Foreskin keratinocyte (primary cell): ENCODE measurements at places on chromosomes 3 and 15.

DNA sequence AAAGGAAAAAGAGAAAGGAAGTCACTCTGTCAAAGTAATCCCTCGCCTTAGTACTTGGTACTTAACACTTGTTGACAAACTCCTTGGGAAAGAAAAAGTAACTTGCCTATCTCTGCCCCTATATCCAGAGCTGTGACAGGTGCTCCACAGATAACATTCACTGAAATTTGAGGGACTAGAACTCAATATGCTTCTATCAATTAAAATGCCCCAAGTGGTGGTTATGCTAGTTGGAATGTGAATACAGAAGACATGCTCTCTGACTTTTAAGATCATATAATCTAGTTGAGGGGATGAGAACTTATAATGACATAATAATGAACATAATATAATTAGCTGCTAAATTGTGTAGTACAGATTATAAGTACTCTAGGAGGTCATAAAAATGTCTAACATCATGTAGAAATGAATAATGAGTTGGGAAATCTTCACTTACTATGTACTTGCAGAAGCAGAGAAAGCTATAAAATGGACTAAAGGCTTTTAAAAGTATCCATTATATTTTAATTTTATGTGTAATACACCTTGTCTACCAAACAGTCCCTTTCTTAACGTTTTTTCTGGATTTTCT, 153.1 kb upstream of the CCDC54 start:
- DNase-seq = no peak

- no peak for DNase-seq
These were observed 29.2 kb upstream of the OR5K1 start for GRCh38 chr3:98433764-98434163.

DNA sequence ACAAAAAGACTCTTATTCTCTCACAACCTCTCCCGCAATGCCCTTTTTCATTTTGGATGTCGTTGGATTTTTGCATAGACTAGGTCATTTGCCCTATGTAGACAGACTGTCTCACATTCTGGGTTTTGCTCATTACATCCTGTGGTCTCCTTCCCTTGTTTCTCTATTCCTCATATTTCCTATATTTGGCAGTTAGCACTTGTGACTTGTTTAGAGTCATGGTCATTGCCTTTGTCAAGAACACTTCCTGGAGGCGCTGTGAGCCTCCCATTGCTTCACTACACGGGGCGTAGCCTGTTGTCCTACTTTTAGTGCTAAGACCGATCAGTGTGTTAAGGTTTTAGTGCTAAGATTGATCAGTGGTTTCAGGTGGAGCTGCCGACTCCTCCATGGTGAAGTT, 16.1 kb upstream of the TATDN2 start:
- no peak for DNase-seq

GRCh38 chr3:37527361-37527760, 334.3 kb upstream of the CTDSPL start:
- DNase-seq = no peak

DNA sequence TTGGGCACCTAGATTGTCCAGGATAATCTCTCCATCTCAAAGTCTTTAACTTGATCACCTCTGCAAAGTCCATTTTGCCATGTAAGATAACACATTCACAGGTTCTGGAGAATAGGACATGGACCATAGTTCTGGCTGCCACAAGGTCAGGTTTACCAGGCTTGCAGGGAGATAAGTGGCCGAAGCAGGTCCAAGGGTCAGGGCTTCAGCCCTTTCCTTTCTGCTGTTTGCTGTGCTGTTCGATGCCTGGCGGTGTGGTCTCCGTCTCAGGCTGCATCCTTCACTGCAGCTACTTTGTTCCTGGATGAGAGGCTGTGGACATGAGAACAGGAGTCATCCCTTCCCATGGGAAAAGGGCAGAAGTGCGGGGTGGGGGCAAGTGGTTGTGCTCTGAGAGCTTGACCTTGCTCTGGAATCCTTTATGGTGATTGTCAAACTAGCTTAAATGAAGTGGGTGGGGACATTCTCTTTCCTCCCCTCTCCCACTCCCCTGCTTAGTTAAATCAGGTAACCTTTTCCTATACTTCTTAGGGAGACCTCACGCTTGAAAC, 320.2 kb upstream of the C2CD4B start:
- no peak for DNase-seq

GRCh38 chr15:54567408-54568035, 589.3 kb downstream of the UNC13C start:
- DNase-seq = no peak

- no peak for DNase-seq
These were observed 60.7 kb downstream of the PIAS1 start for GRCh38 chr15:68114840-68115239.

DNA sequence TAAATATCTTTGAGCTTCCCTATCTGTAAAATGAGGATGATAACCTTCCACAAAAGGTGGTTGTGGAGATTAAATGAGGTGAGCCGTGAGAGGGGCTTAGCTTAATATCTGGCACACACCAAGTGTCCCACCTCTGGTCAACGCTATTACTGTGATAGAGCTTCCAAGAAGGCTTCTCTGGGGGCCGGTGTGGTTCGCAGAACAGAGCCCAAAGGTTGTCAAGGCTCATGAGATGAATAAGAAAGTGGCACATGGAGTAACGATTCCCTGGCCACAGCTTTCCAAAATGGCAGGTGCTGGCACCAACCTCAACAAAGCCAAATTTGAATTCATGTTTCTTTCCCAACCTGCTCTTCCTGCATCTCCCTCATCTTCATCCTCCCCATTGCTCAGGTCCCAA, 10.4 kb downstream of the KY start:
- no peak for DNase-seq

DNA sequence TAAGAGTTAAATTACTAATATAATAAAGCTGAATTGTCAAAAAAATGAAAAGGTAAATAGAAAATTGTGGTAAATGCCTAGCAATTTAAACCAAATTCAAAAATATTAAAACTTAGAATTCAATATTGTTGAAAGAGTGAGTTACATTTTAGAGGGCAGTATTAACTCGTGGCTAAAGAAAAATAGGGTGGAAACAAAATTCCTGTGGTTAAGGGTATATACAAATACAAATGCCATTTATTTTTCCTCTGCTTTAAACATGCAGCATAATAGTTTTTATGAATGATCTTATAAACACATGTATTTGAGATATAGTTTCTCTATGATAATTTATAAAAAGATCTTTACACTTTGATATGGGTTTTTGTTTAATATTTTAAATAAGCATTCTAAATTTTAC, 79.0 kb downstream of the NEDD4 start:
- no peak for DNase-seq

DNA sequence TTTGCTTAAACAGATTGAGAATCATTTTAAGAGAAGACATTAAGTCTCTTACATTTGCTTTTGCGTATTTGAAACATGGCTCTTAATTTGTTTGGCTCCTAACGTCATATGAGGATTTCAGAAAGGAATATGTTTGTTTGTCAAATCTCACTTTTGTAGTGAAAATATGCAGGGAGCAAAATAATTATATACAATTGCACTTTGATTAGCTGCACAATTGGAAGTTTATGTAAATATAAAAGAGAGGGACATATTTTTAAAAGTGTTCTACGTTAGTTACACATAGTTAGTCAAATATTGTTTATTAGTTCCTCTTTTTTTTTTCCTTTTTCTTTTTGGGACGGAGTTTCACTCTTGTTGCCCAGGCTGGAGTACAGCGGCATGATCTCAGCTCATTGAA, 42.7 kb upstream of the GOLIM4 start:
- no peak for DNase-seq

- DNase-seq = peak; percentile 78
These were observed 28.4 kb downstream of the CCDC12 start for GRCh38 chr3:46947981-46948791.

GRCh38 chr15:77671362-77672056, 38.8 kb upstream of the LINGO1 start:
- no peak for DNase-seq

DNA sequence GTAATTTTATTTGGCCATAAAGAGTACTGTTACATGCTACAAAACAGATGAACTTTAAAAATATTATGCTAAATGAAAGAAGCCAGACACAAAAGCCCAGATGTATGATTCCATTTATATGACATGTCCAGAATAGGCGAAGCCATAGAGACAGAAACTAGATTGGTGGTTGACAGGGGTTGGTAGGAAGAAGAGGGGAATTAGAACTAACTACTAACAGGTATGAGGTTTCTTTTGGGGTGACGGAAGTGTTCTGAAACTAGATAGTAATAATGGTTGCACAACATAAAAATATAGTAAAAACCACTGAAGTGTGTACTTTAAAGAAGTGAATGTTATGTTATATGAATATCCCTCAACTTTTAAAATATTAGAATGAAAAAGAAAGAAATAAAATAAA, 66.1 kb downstream of the GBE1 start:
- no peak for DNase-seq

DNA sequence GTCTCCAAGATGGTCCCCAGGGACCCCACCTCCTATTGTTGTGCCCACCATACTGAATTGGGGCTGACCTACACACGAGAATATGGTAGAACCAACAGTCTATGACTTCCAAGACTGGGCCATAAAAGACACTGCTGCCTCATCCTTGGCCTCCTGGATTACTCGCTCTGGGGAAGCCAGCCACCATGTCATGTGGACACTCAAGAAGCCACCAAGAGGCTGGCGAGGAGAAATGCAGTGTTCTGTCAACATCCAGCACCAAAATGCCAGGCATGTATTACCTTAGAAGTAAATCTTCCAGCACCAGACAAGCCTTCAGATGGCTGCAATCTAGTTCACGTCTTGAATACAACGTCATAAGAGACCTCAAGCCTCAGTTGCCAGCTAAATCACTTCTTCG, 17.1 kb upstream of the TPM1 start:
- no peak for DNase-seq

DNA sequence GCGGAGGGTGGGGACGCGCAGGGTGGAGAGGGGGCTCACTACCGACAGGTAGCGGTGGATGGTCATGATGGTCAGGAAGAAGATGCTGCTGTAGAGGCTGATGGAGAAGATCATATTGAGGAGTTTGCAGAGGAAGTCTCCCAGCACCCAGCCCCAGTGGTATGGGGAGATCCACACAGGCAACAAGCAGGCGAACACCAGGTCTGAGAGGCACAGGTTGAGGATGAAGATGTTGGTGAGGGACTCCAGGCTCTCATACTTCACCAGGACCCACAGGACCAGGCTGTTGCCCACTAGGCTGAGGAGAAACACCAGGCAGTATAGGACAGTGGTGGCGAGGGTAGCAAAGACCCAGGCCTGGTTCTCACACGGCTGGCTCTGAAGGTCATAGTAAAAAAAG, 5.8 kb downstream of the XCR1 start:
- DNase-seq = no peak

- peak; percentile 91 for DNase-seq
These were observed 80.6 kb downstream of the PCOLCE2 start for GRCh38 chr3:142808103-142808917.

DNA sequence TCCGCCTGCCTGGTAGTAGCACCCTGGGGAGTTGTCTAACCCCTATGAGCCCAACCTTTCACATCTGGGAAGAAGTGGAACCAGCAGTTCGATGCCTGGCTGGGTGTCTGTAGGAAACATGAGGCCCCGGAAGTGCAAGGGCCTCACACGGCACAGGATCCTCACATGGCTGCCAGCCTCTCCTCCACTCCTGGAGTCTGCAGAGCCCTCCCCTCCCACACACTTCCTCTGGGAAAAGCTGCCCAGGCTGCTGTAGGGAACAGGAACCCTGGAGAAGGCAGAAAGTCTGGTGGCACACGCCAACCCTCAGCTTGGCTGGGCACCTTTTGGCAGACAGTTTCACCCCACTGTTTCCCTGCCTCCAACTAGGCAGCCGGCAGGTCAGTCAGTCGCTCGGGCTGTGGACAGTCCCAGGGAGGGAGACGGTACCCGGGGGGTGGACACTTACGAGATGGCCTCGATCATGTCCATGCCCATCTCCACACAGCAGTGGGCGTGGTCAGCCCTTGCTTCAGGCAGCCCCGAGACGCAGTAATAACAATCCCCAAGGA, 118.4 kb downstream of the ADCY5 start:
- no peak for DNase-seq

DNA sequence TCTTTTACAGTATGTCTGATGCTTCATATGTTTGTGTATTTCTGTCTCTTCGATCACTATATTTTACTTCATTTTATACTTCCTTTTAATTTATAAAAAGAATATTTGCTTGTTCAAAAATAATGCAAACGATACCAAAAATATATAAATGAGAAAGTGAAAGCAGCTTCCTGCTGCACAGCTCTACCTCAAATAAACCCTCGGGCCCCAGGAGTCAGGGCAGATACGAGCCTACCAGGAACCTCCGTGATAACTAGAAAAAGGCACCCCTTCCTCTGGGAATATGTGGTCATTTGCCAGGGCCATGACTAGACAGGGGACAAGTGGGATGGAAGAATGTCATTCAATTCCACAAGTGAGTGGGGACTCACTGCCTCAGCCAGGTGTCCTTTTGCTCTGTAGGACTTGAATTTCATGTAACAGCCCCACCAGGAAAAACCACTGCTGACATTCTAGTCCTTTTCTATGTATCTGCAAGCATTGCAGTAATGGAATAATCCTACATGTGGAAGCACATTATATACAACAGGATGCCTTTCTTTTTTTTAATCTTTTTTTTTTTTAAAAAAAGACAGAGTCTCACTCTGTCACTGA, 133.3 kb downstream of the SUCLG2 start:
- DNase-seq = no peak

DNA sequence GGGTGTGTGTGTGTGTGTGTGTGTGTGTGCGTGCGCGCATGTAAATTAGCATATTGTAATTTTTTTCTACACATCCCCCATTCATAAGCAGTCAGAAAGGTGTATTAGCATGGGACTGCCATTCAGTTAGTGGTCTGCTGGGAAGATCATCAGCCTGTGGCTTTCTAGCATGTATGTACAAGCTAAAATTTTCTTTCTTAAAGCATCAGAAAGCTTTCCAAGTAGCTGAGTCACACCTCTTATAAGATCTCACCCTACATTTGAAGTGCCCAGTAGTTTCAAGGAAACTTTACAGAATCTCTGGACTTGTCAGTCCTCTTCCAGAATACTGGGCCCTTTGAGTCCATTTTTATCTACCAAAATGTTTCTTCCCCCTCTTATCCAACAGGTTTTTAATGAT, 411.4 kb upstream of the TPRG1 start:
- DNase-seq = peak; percentile 84

DNA sequence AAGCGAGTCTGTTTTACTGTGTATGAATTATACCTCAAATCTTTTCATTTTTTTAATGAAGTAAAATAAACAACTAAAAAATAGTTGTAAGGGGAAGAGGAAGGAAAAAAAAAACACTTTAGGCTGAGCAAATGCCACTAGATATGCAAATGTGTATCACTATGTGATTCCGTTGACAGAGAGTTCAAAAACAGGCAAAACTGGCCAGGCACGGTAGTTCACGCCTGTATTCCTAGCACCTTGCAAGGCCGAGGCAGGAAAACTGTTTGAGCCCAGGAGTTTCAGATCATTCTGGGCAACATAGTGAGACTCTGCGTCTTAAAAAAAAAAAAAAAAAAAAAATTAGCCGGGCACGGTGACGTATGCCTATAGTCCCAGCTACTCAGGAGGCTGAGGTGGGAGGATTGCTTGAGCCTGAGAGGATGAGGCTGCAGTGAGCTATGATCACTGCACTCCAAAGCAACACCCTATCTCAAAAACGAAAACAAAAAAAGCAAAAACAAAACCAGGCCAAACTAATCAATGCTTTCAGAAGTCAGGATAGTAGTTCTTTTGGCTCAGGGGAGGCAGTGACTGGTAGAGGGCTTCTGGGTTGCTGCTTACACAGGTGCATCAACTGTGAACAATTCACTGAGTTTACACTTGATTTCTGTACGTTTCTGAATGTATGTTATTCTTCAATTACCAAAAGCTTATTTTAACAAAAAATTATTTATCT, 7.4 kb downstream of the PRC1 start:
- no peak for DNase-seq
